NCI-H460 (cell line): ENCODE measurements at places on chromosomes 2 and 18.

DNA sequence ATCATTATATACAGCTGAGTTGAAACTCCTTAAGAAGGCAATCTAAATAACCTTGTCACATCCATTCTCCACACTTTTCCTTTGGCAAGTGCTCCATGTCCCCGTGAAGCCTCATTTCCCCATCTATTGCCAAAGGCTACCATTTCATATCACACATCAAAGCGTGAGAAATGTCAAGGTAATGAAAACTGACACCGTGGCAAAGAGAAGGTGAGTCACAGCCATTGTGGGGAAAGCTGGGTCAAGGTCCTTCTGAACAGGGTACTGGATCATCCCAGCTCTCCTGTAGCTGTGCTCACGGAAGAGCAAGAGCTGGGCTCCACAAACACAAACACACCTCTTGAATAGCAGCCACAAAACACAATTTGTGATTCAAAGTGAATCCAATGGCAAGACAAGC, 58.2 kb upstream of the REG3G start:
- no peak for DNase-seq

GRCh38 chr18:58402247-58402646, 226.6 kb downstream of the ALPK2 start:
- no peak for DNase-seq

DNA sequence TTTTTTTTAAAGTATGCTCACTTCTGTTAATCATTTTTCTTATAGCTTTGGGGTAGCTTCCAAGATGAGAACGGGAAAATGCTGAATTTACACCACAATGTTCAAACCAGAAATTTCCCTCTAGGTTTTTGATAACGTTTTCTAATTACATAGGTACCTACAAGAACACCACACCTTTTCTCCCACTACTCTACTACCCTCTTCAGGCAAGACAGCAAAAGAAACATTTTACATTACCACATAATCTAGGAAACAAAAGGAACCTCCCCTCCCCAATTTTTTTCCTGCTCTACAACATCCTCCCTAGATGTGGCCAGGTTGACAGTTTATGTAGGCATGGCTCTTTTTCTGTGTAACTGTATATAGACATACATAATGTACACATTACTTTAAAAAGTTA, 32.4 kb downstream of the NDUFAF7 start:
- DNase-seq = no peak

DNA sequence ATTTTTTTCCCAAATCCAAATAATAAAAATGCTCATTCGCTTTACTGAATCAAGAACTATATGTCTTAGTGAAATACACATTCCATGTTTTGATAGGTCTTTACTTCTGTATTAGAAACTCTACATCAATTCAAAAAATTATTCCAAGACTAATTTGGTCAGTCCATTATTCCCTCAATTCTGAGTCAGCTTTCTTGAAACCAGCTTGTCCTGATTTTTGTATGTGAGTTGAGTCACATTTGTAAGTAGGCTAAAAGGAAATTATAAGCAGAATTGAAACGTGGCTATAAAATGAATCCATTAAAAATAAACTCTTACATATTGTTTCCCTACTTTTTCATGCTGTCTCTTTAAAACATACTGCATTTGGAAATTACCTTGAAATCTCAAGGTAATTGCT, 113.0 kb downstream of the DNER start:
- no peak for DNase-seq

GRCh38 chr2:159266554-159266953, 19.9 kb downstream of the WDSUB1 start:
- no peak for DNase-seq

DNA sequence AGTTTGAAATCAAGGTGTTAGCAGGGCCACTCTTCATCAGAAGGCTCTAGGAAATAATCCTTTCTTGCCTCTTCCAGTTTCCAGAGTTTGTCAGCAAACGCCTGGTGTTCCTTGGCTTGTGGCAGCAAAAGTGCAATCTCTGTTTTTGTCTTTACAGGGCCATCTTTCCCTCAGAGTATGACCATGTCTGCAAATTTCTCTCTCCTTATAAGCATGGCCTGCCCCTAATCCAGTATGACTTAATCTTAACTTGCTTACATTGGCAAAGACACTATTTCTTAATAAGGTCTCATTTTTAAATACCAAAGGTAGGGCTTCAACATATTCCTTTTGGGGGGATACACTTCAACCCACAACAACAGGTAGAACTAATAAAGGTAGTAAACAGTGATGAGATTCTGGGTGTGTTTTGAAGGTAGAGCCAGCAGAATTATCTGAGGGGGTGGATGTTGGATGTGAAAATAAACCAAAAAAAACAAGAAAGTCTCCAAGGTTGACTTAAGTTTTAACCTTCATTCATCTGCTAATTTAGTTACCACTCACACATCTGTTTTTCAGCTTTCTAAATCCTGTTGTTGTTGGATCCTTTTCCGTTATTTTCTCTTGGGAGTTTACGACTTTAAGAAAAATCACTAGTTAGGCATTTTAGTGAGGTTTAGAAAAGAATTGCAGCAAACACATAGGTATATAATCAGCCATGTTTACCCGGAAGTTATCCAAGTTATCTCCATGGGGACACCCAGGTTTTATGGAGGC, 234.4 kb upstream of the FIGN start:
- no peak for DNase-seq

- no peak for DNase-seq
Observed at GRCh38 chr2:241300000-241300399, 15.5 kb downstream of the HDLBP start.

- DNase-seq = no peak
Observed at GRCh38 chr2:151192681-151193080, 69.0 kb downstream of the RBM43 start.

GRCh38 chr2:26299471-26300101, 46.4 kb upstream of the SELENOI start:
- no peak for DNase-seq

DNA sequence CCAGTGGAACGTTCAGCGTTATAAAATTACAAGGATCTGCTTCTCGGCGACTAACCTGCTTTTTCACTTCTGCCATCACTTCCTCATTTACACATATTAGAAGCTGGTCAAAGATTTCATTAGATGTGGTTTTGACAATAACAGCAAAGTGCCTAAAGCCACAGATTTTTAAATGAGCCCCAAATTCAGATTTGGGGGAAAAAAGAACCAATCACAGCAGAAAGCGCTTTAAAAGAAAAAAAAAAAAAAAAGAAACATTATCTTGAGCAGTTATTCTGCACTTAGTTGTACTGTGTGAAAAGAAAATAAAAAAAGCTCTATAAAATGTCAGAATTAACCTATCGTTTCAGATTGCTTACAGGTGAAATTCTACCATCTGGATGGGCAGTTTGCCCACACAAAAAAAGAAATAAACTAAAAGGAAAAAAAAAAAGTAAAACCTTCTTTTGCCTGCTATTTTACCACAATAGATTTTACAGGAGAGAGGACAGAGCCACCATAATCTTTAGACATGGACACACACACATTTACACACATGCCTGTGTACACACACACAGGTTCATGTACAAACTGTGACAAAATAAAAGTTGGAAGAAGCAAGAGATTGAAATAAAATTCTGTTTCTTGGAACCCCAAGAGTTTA, 167.2 kb downstream of the TCF4 start:
- no peak for DNase-seq

DNA sequence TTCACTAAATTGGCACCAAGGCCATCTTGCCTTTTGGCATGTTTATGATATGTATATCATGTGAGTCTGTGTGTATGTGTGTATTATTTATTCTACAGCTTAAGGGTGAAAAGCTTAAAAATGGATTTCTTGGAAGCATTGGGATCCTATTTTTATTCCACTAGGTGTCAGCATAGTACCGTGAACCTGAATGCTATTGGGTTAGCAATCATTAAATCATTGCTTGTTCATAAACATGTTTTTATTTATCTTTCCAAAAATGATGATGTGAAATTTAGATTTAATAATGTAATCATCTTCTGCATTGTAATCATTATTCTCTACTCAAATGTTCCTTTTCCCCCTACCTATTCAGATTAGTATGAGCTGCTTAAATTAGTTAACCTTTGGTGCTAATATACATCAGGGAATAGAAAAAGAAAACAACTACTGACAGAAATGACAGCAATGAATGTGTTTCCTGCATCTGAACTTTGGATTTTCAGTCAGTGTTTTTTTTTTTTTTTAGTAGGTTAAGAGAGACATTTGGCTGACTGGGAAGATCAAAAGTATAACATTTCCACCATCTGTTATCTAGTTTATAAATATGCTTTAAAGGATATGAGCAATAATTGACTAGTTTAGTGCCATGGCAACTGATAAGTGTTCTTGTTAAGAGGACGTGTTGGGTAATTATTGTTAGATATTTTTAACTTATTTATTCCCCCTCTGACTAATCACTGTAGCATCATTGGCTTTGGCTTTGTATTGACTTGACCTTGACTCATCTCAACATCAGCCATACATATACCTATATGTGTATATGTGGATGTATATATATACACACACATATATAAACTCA, 14.1 kb upstream of the ZSWIM2 start:
- peak; percentile 40 for DNase-seq

DNA sequence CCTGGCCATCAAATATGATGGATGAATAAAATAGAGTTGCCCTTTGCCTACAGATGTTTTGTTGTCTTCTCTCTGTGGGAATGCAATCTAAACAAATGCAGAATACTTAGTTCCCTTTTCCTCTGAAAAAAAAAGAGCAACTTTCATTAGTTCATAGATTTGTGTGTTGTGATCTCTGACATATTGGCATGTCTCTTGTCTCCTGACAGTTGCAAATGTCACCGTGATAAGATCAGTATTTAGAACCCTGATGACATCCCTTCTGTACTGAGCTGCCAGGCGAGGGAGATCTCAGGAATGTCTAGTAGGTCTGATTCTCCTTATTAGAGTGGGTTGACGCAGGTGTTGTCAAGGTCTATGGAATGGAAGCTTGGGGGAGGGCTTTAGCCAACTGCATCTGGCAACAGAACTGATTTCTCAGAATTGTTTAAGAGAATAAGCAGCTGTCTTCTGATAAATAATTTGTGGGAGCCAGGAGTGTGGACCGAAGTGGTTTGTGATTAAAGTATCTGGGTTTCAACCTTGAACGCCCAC, 130.4 kb downstream of the GALR1 start:
- no peak for DNase-seq

- peak; percentile 79 for DNase-seq
Observed at GRCh38 chr2:214410918-214411554, at the start of gene VWC2L. VWC2L (plus strand) TSS chr2:214411054; CDS start chr2:214414194, 3,140 bp downstream.

- no peak for DNase-seq
Observed at GRCh38 chr2:19714926-19715325, 186.9 kb downstream of the TTC32 start.

DNA sequence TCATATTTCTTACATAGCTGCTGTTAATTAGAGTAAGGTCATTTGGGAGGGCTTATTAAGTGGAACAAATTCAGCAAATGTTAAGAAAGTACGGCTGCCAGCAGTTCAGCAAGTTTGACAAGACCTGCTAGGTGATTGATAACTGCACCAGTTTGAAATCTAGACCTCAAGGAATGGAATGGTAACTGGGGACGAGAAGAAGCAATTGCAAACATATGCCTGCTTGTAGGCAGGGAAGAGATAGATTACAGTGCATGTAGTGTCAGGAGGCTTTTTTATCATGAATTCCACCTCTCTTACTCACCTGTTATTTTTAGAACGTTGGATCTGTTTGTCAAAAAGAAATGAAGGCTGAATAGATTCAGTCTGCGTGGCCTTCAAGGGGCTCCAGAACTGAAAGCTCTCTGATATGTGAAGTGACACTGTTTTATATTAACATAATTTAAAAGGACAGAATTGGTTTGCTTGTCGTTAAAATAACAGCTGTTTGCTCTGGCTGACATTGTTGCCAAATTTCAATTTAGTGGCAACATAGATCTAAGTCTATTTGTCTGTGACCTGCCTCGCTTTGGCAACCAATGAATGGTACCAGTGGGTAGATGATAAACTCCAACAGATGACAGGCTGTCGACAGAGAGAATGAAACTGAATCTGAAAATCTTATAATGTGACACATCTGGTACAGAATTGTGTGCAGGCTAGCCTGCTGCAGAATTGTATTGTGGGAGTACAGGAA, 199.3 kb downstream of the ZNF407 start:
- no peak for DNase-seq

GRCh38 chr18:77522051-77522675, 272.5 kb downstream of the GALR1 start:
- DNase-seq = no peak

DNA sequence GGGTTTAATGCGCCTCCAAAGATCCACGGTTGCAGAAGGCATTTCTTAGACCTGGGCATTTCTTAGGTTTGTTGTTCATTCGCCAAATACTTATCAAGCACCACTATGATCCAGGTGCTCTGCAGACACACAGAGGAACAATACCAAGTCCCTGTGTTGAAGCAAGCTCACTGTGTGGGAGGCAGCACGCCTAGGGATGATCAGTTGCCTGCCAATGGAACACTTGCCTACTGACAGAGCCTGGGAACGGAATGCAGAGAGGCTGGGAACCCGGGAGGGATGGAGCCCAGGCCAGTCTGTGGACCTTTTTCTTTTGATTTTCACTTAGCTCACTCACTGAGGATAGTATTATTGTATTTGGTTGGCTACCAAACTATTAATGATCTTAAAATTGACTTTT, 1.9 kb upstream of the GRP start:
- no peak for DNase-seq

DNA sequence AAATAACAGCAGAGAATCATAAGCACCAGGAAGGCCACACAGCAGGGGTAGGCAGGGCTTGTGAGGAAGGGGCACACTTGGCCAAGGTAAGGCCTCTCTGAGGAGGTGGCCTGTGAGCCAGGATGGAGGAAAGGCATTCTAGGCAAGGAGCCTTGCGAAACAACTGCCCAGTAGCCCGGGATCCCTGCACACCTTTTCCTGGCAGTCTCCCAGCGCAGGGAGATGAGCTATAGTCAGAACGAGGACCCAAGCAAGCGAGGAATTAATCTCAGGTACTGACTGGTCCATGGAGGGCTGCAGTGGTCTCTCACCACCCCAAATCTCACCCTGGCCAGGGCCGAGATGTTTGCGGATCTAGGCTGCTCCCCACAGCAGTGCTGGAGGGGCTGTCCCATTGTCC, 64.9 kb upstream of the STPG4 start:
- no peak for DNase-seq
